ENCODE measurements at places on chromosomes 1 and 21. TPM values are rescaled to one million over a fixed set of nuclear protein-coding genes. Genes with fewer than 3 reads are reported as not detected.

The FCGR2B gene
- total RNA-seq = 1.3 TPM

The CFAP126 gene
- 0.09 TPM for total RNA-seq

The RCOR3 gene
- total RNA-seq = 21.9 TPM

The KIF21B gene
- total RNA-seq = 8.2 TPM

The CYB561D1 gene
- total RNA-seq = 3.3 TPM

The MPZ gene
- total RNA-seq = 3.6 TPM

The S100A4 gene
- total RNA-seq = 76.8 TPM

The TAS1R1 gene
- total RNA-seq = not detected

The PLPPR4 gene
- 0.42 TPM for total RNA-seq

The CA6 gene
- 1.5 TPM for total RNA-seq

The ASCL5 gene
- total RNA-seq = not detected

The EFNA1 gene
- total RNA-seq = 14.5 TPM

The KRTAP19-3 gene
- total RNA-seq = not detected

The UTS2 gene
- total RNA-seq = 1.1 TPM

The EPHA10 gene
- total RNA-seq = 0.14 TPM

The AKNAD1 gene
- 0.14 TPM for total RNA-seq

The BMP8B gene
- 0.14 TPM for total RNA-seq

The DAB1 gene
- 0.09 TPM for total RNA-seq

The IFNLR1 gene
- total RNA-seq = 0.66 TPM

The MATN1 gene
- 0.14 TPM for total RNA-seq

The SYNJ1 gene
- total RNA-seq = 4.1 TPM

The ARMH1 gene
- total RNA-seq = 47.7 TPM

The RPE65 gene
- 0.24 TPM for total RNA-seq

The AIM2 gene
- 3.8 TPM for total RNA-seq

The PADI2 gene
- total RNA-seq = 1.4 TPM

Measured in thymus (tissue), 14 donors.